T-helper 1 cell (primary cell): ENCODE measurements at places on chromosomes 3 and 15.

- DNase-seq: no peak
Observed at GRCh38 chr15:81013396-81013929, 12.7 kb downstream of the TLNRD1 start.

- DNase-seq: no peak
Observed at GRCh38 chr15:101456057-101456739, 33.3 kb downstream of the PCSK6 start.

DNA sequence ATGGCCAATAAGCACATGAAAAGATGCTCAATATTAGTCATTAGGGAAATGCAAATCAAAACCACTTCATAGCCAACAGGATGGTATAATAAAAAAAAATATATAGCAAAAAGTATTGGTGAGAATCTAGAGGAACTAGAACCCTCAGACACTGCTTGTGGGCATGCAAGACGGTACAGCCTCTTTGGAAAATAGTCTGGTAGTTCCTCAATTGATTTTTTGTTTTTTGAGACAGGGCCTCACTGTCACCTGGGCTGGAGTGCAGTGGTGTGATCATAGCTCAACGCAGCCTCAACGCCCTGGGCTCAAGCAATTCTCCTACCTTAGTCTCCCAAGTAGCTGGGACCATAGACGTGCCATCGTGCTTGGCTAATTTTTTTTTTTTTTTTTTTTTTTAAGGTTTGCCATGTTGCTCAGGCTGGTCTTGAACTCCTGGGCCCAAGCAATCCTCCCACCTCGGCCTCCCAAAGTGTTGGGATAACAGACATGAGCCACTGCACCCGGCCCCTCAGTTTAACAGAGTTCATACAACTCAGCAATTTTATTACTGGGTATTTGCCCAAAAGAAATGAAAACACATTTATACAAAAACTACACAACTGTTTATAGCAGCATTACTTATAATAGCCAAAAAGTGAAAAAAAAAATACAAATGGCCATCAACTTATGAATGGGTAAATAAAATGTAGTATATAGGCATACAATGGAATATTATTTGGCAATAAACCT, 5.1 kb downstream of the PRC1 start:
- no peak for DNase-seq

DNA sequence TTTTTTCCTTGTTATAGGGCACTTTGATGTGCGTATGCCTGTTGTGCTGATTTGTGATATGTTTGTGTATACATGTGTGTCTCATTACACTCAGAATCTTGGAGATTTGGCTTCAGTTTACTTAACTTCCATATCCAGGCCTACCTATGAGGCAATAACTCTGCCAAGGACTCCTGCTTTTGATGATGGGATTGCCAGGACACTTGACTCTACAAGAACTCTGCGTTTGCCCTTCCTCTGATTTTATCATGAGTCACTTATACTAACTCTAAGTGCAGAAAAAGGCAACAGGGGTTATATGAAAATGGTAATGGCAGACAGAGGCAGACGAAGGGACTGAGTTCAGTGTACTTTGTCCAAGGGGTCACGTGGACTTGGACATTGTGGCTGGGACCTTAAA, 33.6 kb downstream of the MCTP2 start:
- no peak for DNase-seq

- DNase-seq: no peak
Observed at GRCh38 chr3:79011821-79012529, 755.8 kb downstream of the ROBO1 start.

GRCh38 chr15:77804210-77804609, 171.5 kb upstream of the LINGO1 start:
- DNase-seq: no peak

DNA sequence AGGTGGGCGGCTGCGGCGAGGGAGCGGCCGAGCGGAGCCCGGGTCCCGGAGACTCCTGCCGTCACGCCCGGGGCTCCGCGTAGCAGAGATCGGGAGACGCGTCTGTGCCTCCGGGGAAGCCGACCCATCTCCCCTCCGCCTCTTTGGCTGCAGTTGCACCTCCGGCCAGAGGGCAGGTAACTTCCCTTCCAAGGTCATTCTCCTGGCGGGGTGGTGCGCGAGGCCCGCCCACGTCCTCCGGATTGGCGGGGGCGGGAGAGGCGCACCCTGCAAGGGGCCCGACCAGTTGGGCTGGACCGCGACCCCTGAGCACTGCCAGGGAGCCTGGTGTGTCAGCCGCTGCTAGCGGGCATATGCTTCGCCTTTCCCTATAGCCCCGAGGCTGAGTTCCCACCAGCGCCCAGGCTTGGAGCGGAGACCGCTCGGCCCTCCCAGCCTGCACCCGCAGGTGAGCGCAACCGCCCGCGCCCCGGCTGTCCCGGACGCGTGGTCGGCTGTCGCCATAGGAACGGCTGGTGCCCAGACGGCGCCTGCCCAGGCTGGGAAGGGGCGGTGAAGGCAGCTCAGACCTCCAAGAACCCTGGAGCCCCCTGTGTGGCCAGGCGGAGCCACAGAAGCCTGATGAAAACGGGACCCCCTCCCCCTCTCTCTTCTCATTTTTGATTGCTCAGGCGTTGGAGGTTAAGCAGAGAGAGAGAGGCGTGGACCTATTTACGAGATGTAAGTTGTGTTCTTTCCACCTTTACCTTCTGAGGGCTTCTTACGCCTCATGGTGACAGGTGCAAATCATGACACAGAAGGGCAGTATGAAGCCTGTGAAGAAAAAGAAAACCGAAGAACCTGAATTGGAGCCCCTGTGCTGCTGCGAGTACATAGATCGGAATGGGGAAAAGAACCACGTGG, 453 bp downstream of the ZDHHC23 start:
- DNase-seq: peak; percentile 12

DNA sequence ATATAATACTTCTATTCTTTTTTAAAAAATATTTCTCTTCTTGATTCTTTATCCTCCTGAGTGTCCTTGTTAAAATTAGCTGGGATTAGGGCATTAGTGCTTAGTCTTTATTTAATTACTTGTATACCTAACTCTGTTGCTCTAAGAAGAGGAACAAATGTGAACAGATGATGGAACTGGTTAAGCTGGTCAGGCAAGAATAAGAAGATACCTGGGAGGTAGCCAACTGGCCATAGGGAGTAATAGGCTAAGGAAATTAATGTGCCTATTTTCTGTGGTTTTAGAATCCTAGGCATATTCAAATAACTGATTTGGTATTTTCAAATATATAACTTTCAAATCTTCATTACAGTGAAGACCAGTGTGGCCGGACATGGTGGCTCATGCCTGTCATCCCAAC, 54.4 kb downstream of the EIF3J start:
- DNase-seq: no peak

DNA sequence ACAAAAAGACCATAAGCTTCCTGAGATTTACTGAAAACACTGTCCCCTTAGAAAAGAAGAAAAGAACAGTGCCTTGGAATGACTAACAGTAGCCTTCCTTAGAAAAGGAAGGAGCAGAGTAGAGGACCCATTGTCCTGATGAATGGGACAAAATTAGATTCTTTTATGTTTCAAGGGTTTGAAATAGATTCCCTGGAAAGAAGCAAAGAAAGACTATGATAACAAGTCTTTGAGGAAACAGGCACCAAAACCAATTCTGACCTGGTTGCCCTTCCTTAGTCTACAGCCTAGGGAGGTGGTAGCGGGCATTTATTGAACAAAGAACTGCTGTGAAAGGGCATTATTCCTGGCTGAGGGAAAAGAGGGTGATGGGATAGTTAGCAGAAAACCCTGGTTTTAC, 1024.8 kb downstream of the TBL1XR1 start:
- no peak for DNase-seq

GRCh38 chr3:60696428-60697125, 554.7 kb downstream of the FHIT start:
- DNase-seq: no peak

DNA sequence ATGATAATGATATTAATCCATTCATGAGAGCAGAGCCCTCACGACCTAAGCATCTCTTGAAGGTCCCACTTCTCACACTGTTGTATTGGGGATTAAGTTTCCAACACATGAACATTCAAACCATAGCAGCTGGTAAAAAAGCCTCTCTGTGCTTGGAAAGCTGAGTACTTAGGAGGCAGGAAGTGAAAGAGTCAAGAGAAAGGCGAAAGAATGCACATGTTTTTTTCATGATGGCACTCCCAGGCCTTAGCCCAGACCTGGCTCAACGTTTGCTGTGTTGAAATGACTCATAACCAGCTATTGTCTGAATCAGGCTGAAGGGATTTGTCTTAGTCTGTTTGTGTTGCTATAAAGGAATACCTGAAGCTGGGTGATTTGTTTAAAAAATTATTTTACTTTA, 84.4 kb upstream of the RGMA start:
- no peak for DNase-seq

DNA sequence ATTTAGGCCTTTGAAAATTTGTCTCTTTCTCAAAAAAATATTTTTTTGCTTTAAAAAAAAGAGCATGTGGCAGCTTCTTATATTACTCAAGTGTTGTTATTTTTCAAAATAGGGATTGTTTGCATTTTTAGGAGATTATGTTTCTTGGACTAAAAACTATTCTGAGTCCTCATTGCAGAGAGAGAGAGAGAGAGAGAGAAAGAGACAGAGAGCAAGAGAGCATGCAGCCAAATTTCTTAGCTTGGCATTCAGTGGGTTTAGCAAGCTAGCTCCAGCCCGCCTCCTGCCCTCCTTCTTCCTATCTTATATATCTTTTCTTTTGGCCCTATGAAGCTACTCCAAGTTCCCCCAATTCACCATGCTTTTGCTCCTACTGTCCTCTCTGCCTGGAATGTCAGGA, 55.7 kb downstream of the CEMIP start:
- no peak for DNase-seq

DNA sequence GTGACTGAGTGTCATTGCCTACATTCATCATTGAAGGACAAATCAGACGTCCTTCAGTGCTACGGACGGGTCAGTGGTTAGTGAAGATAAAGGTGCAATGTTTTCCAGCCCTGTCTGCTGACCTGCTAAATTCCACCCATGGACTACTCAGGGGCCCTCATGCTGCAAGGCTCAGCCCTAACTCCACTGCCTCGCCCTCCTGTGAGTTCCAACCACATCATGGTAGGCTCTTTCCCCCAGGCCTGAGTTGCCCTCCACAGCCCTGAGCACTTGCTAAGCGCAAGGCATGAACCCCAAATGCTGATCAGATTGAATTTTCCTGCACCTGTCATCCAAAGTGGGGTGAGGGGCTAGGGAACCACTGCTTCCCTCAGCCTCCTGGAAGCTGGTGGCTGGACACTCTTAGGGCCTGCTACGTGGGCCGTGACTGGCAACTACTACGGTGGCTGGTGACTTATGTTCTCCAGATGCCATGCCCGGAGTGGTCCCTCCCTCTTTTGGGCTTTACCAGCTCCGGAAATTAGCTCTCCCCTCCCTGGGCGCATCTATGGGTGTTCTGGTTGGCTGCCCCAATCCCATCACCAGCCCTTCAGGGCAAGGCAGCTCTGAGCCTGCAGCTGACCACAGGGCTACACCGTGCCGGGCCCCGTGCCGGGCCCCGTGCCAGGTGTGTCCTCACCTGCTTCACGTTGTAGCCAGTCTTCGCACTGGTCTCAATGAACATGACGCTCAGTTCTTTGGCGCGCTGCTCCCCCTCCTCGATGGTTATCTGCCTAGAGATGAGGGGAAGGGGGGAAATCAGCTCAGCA, 32.1 kb downstream of the SRPRB start:
- DNase-seq: no peak

- DNase-seq: no peak
Observed at GRCh38 chr15:64535460-64536243, 75.3 kb downstream of the ZNF609 start.

GRCh38 chr15:85722374-85723152, 72.2 kb downstream of the KLHL25 start:
- DNase-seq: no peak

DNA sequence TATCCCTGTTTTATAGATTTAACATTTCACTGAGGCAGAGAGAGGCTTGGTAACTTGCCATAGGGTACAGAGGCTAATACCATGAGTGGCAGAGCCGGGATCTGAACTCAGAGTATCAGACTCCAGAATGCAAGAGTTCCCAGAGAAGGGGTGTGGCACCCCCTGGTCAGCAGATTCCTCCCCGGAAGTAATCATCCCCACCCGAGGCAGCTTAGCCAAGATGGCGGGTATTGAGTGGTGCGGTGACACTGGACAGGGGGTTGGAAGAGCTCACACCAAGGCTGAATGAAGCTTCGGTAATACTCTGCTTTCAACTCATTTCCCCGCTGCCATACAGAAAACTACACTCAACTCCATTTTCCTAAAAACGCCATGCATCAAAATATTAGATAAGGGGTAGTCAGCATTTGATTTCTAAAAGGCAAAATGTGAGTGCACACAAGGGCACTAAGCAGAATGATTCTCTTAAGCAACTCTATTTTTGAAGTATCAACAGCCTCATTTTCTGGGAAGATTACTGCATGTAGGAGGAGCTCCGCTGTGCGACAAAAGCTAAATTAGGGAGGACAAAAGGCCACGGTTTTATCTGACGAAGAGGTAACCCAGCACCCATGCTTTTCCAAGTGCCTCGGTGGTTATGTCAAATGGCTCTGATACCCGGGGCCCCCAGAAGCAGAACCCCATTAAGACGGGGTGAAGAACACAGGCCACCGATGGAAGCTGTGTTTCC, 166.7 kb downstream of the NUP210 start:
- no peak for DNase-seq

GRCh38 chr3:123449997-123450604, 1.2 kb upstream of the ADCY5 start:
- DNase-seq: no peak

DNA sequence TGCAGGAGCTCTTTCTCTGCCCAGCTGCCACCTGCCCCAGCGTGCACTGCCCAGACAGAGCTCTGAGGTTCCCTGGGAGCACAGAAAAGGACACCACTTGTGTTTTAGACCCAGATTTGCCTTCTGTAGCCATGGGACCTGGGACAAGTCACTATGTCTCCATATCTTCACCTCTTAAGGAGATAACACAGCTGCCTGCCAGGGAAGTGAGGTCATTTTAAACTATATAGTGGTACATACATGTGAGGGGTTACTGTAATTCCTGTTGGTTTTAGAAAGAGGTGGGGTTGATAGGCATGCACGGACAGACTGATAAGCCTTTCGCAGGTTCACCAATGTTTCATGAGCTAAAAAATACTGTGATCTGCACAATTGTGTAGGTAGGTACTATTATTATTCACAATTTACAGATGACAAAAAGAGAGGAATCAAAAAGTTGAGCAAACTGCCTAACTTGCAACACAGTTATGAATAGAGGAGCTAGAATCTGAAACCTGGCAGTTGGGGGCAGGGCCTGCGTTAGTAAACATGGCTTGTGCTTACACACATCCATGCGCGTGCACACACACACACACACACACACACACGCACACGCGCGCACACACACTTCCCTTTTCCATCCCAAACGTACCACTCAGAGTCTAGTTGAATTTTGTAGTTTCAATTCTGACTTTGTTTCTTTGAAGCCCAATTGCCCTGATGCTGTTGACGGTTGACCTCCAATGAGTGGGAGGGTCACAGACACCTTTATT, 193.6 kb downstream of the FAM43A start:
- DNase-seq: no peak

DNA sequence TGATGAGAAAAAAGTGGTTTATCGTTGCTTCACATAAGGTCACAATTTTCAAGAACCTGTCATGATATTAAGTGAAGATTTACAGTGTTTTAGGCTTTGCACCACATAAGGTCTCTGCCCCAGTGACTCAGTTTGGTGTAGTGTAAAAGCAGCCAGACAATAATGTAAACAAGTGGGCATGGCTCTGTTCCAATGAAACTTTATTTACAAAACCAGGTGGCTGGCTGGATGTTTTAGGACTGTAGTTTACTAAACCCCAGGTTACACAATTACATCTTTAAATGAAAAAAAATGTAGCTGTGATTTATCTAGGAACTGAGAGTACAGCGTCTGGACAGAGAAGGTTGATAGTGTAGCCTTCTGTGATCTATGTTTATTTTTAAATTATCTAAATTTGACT, 9.7 kb upstream of the FBXL22 start:
- no peak for DNase-seq

GRCh38 chr15:34339946-34340345, 2.4 kb upstream of the SLC12A6 start:
- DNase-seq: no peak
